ENCODE measurements at places on chromosomes 4 and X.
A peak's percentile ranks its signal among the peaks of the same experiment; 100 is the strongest.

GRCh38 chrX:15931362-15931761 is 76.7 kb upstream of the AP1S2 start:
- DNase-seq = no peak

- no peak for DNase-seq
Observed at GRCh38 chrX:120379937-120380681, 18.2 kb downstream of the ATP1B4 start.

- DNase-seq = peak; percentile 88
Observed at GRCh38 chr4:54227256-54228055, 1.6 kb upstream of the PDGFRA start.

DNA sequence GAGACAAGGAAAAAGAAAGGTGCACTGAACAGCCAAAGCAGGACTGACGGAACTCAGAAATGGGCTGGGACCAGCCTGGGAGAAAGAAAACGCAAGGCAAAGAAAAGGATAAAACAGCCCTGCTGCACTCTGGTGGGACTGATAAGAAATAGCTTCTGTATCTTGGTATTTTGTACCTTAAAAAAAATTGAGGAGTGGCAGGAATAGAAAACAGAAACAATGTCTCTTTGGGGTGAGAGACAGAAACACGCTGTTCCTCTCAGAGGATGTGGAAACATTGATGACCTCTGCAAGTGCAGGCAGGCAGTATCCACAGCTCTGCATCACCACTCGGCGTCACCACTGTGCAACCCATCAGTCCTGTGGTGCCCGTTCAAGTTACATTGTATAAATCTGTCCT is 152.5 kb upstream of the SPRY1 start:
- no peak for DNase-seq

Data from fibroblast of skin of abdomen (primary cell).